ENCODE measurements at places on chromosomes 16 and 17. TPM values are rescaled to one million over a fixed set of nuclear protein-coding genes. Genes with fewer than 3 reads are reported as not detected.
A peak's percentile ranks its signal among the peaks of the same experiment; 100 is the strongest.

- H3K27ac ChIP-seq, result no peak overlapping the region
- DNase-seq, result no peak
- H3K27me3 ChIP-seq, result peaks cover 74% of the 10 kb centered on the region
- no peaks in the 10 kb centered on the region for H3K36me3 ChIP-seq
- peaks cover 20% of the 10 kb centered on the region for H3K4me1 ChIP-seq
- H3K4me3 ChIP-seq, result peak overlapping the region; percentile 58
Measured at GRCh38 chr17:58756246-58757161, 850 bp downstream of the PPM1E start.

DNA sequence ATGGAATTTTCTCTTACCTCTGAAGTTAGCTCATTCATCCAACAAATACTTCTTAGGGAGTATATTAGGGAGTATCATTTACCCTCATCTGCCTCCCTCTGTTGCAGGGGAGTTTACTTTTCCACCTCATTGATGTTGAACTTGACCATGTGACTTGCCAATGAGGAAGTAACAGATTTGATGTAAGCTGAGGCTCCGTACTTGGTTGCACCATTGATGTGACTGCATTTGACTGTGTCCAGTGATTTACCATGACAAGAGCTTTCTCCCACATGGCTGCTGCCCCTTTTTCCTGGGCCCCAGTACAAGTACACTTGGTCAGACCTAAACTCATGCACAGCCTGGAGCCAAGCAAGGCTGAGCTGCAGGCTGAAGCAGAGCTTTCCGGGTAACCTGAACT lies 81.6 kb upstream of the HS3ST2 start:
- DNase-seq, result no peak
- no peak overlapping the region for H3K4me3 ChIP-seq
- H3K4me1 ChIP-seq, result no peaks in the 10 kb centered on the region
- no peaks in the 10 kb centered on the region for H3K36me3 ChIP-seq
- H3K27me3 ChIP-seq, result peaks cover 7% of the 10 kb centered on the region

DNA sequence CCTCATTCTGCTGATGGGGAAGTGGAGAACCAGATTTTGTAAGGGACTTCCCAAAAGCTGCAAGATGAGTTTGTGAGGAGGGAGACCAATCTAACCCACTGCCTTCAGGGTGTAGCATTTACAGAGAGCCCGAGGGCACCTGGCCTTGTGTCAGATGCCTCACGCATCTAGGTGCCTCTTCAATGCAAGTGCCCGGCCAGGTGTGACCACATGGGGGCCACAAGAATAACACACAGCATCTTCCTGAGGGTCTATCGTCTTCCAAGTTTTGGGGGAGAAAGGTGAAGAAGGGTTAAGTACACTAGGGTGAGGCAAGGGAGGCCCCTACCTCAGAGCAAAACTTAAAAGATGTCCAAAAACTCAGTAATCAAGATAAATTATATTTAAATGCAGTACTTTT lies 401.7 kb upstream of the CDH5 start:
- no peak overlapping the region for H3K27ac ChIP-seq
- no peaks in the 10 kb centered on the region for H3K27me3 ChIP-seq
- H3K4me1 ChIP-seq, result peaks cover 5% of the 10 kb centered on the region
- no peaks in the 10 kb centered on the region for H3K36me3 ChIP-seq
- no peak for DNase-seq
- H3K4me3 ChIP-seq, result no peak overlapping the region

GRCh38 chr17:70871180-70871818 lies 702.0 kb downstream of the KCNJ2 start:
- H3K36me3 ChIP-seq, result no peaks in the 10 kb centered on the region
- DNase-seq, result no peak
- no peak overlapping the region for H3K4me3 ChIP-seq
- no peaks in the 10 kb centered on the region for H3K4me1 ChIP-seq

DNA sequence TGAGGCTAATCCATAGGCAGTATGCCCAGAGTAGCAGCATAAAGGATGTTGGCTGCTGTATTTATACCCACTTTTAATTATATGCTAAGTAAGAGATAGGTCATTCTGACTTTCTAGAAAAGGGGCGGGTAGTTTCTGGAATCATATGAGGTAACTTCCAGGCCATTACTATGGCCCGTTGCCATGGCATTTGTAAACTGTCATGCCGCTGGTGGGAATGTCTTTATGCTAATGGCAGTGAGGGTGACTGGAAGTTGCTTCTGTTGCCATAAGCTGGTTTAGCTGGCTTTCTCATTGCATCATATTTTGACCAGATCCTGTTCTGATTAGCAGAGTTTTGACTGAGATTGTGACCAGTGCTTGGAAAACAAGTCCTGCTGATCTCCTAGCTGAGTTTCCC lies 929.6 kb upstream of the CDH8 start:
- H3K36me3 ChIP-seq, result no peaks in the 10 kb centered on the region
- H3K4me3 ChIP-seq, result no peak overlapping the region
- DNase-seq, result no peak
- no peaks in the 10 kb centered on the region for H3K4me1 ChIP-seq

- no peaks in the 10 kb centered on the region for H3K36me3 ChIP-seq
- no peaks in the 10 kb centered on the region for H3K27me3 ChIP-seq
- no peak for DNase-seq
- no peak overlapping the region for H3K27ac ChIP-seq
- no peaks in the 10 kb centered on the region for H3K4me1 ChIP-seq
- no peak overlapping the region for H3K4me3 ChIP-seq
Measured at GRCh38 chr17:21368545-21369246, 7.5 kb upstream of the KCNJ12 start.

GRCh38 chr17:73420897-73421296 lies 109.1 kb upstream of the CDC42EP4 start:
- H3K4me3 ChIP-seq, result no peak overlapping the region
- H3K4me1 ChIP-seq, result no peaks in the 10 kb centered on the region
- no peak for DNase-seq

The SOST gene
- not detected for total RNA-seq

The SLC22A31 gene
- total RNA-seq, result not detected

DNA sequence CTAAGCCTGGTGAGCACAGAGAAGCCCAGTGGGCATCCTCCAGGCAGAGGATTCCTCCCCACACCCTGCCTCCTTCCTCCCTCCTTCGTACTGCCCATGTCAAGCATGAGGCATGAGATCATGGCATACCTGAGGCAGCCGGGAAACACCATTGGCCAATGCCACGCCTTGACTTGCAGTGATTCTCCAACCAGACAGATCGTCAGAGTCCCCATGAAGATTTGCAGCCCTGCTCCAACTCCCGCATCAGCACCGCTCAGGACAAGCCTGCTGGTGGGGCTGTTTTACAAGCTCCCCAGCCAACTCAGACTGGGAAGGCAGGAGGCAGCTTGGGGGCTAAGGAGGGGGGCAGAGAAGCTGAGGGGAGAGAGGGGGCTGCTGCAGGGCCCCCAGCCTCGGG lies 2.9 kb upstream of the KRT16 start:
- DNase-seq, result no peak
- H3K36me3 ChIP-seq, result no peaks in the 10 kb centered on the region
- no peak overlapping the region for H3K27ac ChIP-seq
- peaks cover 10% of the 10 kb centered on the region for H3K4me1 ChIP-seq
- no peak overlapping the region for H3K4me3 ChIP-seq
- no peaks in the 10 kb centered on the region for H3K27me3 ChIP-seq

The LRRC46 gene
- not detected for total RNA-seq

DNA sequence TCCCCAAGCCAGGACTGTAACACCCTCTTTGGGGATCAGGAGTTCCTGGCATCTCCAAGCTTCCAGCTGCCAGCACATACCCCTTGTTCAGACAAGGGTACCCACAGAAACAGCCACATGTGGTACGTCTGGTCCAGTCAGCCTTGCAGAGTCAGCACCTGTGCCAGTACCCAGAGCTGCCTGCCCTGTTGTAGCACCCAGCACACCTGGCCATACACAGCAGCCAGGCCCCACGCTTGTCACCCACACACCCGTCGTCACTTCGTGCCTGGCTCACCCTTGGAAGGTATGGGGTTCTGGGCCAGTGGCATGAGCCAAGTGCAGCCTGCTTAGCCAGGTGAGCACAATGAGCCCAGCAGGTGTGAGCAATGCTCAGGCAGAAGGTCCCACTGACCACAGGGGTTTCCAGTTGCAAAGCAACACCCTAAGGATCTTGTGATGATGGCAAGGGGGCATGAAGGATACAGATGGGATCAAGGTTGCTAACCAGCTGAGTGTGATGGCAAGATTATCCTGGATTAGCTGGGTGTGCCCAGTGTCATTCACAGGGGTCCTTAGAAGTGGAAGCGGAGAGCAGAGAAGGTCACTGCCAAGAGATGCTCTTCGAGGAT lies 202.3 kb downstream of the CPPED1 start:
- no peaks in the 10 kb centered on the region for H3K4me1 ChIP-seq
- H3K27me3 ChIP-seq, result no peaks in the 10 kb centered on the region
- no peak for DNase-seq
- no peak overlapping the region for H3K4me3 ChIP-seq
- no peaks in the 10 kb centered on the region for H3K36me3 ChIP-seq
- H3K27ac ChIP-seq, result no peak overlapping the region

- H3K36me3 ChIP-seq, result no peaks in the 10 kb centered on the region
- H3K4me1 ChIP-seq, result peaks cover 78% of the 10 kb centered on the region
- peak overlapping the region; percentile 22 for H3K4me3 ChIP-seq
- H3K27ac ChIP-seq, result no peak overlapping the region
Measured at GRCh38 chr16:3171181-3171854, 16.7 kb upstream of the OR1F1 start.

DNA sequence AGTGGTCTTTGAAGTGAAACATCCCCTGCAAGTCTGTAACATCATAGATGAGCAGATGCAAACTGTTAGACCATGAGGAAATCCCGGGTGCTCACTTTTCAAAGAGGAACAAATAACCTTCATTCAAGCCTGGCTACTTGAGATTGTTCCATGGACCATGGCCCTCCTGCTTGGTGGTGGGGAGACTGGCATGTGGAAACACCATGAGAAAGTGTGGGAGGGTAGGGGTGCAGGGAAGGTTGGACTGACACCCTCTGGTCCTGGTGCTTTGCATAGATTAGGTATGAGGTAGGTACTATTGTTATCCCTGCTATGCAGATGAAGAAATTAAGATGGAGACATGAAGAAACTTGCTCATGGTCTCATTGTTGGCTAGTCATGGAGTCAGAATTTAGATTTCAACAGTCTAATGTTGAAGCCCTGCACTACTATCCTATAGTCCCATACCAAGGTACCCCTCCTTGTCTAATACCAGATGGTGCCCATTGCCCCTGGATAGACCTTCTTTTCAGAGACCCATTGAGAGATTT lies 59.0 kb downstream of the SPACA3 start:
- no peaks in the 10 kb centered on the region for H3K27me3 ChIP-seq
- H3K4me1 ChIP-seq, result no peaks in the 10 kb centered on the region
- no peak overlapping the region for H3K4me3 ChIP-seq
- H3K36me3 ChIP-seq, result no peaks in the 10 kb centered on the region
- DNase-seq, result no peak

DNA sequence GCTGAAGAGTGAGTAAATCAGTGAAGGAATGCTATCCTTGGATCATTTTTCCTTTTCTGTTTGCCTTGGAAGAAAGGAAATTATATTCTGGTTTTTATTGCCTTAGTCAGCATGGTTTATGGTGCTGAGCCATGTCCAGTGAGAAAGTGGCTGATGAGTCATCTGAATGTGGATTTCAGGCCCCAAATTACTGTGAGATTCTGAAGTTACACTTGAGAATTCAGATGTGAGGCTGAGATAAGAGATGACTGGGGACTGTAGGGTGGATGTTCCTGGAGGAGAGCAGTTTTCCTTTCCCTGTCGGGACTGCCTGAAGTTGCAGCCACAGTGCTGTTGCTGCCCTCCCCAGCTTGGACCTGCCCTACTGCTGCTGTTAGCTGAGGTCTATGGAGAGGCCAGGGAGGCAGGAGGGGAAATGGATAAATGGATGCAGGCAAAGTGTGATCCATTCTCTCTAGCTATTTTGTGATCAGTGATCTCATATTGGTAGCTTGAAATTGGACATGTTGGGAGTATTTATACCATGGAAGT lies 4.2 kb upstream of the MAP3K14 start:
- no peaks in the 10 kb centered on the region for H3K36me3 ChIP-seq
- peak overlapping the region; percentile 64 for H3K27ac ChIP-seq
- H3K4me3 ChIP-seq, result no peak overlapping the region
- H3K4me1 ChIP-seq, result peaks cover 51% of the 10 kb centered on the region
- no peak for DNase-seq

DNA sequence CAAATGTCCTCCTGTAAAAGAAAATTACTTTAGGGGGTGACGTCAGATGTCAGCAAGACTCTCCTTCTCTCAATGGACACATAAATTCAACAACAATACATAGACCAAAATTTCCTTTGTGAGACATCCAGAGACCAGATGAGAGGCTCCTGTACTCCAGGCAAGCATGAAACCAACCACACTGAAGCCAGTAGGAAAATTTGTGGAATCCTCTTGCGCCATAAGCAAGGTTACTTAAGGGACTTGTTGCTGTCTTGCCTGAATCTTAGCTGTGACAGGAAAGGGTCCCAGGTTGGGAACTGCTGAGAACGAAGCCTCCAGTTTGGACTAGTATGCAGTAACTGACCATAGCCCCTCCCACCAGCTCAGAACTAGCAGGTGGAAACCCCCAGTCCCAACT lies 56.0 kb downstream of the CEP112 start:
- H3K36me3 ChIP-seq, result no peaks in the 10 kb centered on the region
- H3K27ac ChIP-seq, result no peak overlapping the region
- H3K4me1 ChIP-seq, result no peaks in the 10 kb centered on the region
- no peak overlapping the region for H3K4me3 ChIP-seq
- H3K27me3 ChIP-seq, result no peaks in the 10 kb centered on the region

The MT1M gene
- total RNA-seq, result 0.57 TPM

- H3K4me3 ChIP-seq, result no peak overlapping the region
- DNase-seq, result no peak
- H3K27ac ChIP-seq, result no peak overlapping the region
- H3K27me3 ChIP-seq, result peaks cover 17% of the 10 kb centered on the region
- peaks cover 44% of the 10 kb centered on the region for H3K4me1 ChIP-seq
- no peaks in the 10 kb centered on the region for H3K36me3 ChIP-seq
Measured at GRCh38 chr16:3171855-3172593, 16.0 kb upstream of the OR1F1 start.

DNA sequence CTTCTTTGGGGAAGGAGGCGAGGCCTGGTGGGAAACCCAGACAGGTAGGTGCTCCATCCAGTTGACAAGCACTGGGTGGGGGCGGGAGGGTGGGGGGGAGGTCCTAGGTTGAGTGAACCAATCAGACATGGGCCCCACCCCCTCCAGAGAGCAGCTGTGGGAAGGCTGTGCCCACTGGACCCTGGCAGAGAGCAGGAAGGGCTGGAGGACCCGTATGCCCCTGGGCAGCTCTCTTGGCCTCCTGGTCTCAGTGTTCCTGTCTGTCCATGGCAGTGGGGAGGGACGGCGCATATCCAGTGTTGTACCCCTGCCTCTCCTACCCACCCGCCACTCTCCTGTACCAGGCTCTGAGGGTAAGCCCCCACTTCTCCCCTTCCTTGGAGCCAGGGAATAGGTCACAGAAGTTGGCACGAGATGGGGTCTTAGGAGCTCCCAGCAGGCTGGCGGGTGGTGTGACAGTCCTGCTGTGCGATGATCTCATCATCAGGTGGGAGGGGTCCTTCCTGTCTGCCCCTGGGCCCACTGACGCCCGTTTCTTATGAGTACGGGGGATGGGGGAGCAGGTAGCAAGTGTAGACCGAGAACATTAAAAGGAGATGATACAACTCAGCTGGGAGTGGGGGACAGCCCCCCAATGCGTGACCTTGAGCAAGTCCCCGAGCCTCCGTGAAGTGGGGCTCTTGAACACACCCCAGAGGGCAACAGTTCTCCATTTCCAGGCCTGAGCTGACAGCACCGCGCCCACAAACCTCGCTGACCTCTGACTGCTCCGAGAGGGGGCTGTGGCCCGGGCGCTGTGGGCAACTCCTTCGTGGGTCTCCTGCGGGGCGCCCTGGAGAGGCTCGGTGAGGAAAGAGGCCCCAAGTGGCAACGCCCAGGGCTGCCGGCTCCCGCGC lies 1.2 kb upstream of the ZFPM1 start:
- H3K27ac ChIP-seq, result peak overlapping the region; percentile 85
- peaks cover 44% of the 10 kb centered on the region for H3K4me1 ChIP-seq
- H3K36me3 ChIP-seq, result no peaks in the 10 kb centered on the region
- no peak for DNase-seq

Measured in esophagus squamous epithelium (tissue), 5 donors.